Nucleus accumbens (tissue), 56 donors: ENCODE measurements at places on chromosomes 7 and 10.

DNA sequence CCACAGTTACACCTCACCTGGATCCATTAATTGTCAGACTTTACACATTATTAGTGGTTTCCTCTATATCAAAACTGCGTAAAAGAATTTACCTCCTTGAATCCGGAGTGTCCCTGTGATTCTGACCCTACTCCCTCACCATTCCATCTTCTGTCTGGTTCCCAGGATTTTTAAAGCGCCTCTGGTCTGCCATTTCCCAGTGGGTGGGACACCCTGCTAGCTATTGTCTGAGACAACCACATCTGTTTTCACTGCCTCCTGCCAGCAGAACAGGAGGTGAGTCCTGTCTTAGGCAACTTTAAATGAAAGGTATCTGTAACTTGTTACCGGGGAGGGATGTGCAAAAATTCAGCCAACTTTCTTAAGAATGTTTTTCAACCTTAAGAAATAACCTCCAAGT lies 2.3 kb downstream of the MACROH2A2 start:
- DNase-seq = no peak

GRCh38 chr7:150983893-150984368 lies 5.8 kb upstream of the KCNH2 start:
- DNase-seq = no peak

- DNase-seq = no peak
Measured at GRCh38 chr7:48176356-48176893, 5.2 kb downstream of the ABCA13 start.

DNA sequence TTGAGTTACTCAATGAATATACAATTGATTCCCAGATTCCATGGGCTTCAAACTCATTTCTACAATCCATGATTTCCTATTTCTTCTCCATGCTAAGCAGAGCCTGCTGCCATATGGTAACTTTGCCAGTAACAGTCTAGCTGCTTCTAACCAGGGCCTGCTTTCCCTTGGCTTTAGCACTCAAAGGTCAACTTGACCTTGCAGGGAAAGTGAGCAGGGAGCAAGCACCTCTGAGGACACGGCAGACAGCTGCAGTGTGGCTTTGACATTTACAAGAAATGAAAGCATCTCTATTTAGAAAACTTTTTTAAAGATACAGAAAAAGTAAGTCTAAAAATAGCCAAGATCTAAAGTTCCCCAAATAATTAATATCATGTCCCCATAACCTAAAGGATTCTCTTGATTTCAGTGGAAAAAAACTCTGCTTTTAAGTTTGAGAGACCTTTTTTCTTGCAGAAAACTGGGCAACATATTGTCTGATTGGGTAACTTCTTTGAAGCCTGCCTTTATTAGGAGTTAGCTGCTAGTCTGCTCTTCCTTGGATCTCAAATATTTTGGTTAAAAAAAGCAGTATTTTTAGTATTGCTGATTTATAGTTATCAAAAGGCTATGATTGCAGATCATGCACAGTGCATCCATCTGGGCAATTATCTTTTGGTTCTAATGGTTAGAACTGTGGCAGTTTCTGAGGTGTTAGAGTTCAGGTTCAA lies 257.9 kb downstream of the AHR start:
- DNase-seq = no peak

DNA sequence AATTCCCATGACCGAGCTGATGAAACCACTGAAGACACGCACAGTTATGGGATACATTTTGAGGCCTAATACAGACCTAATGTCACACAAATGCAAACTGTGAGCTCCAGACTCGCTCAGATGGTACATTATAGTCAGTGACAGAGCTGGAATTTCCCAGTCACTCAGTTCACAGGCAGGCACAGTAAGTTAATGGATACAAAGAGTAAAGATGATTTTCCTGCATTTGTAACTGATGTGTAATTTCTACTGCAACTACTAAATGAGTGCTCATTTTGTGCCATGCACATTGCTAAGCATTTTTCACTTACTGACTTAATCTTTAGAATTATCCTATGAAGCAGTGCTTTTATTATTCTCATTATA lies 56.5 kb downstream of the ENO4 start:
- no peak for DNase-seq

DNA sequence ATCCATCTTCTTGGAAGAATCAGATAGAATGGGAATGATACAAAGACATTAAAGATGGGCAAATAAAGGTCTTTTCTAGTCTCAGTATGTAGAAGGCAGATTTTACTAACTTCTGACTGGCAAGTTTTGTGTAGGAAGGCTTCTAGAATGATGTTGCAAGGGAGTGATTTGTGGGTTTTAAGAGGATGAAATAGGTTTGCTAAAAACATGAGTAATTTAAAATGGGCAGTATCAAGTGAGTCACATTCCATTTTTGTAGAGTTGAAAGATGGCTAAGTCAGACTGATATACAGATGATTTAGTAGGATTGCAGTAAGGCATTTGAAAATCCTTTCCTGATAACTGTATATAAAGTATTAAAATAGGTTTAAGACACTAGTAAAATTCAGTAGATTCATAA lies 777.4 kb downstream of the SORCS1 start:
- DNase-seq = no peak

DNA sequence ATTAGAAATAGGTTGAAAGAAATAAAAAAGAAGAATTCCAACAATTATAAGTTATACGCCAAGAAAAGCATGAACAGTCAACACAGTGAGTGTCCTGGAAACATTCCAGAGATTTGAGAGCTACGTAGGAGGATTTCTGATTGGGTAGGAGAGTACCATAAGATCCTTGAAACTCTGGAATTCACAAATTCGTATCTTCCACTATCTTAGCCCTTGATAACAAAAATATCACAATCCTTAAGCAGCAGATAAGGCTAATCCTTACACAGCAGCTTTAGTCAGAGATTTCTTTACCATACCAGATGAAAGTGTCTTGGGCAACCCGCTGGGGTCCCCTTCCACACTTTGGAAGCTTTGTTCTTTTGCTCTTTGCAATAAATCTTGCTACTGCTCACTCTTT lies 8.2 kb downstream of the TPK1 start:
- no peak for DNase-seq

- no peak for DNase-seq
Measured at GRCh38 chr10:72746426-72747363, 54.8 kb downstream of the MCU start.

GRCh38 chr10:96618653-96619052 lies 31.8 kb upstream of the TM9SF3 start:
- DNase-seq = peak; percentile 21

- no peak for DNase-seq
Measured at GRCh38 chr7:1290679-1291356, 58.1 kb downstream of the UNCX start.

DNA sequence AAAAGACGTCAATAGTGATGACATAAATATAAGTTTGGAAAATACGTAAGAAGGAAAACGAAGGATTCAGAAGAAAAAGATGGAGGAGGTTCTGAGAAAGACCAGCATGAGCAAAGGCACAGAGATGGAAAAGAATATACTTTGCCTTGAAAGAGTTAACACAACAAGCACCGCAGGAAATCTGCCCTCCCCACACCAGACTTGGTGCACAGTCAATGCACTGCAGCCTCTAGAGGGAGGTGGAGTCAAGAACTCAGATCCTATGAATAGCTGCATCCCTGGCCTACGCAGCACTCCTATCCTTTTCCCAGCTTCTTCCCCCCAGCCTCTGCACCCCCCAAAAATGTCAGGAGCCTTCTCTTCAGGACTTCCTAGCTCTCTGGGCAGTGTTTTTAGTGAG lies 1370.6 kb upstream of the LRRTM3 start:
- no peak for DNase-seq

GRCh38 chr7:104328970-104329825 lies 795 bp downstream of the LHFPL3 start:
- peak; percentile 12 for DNase-seq

DNA sequence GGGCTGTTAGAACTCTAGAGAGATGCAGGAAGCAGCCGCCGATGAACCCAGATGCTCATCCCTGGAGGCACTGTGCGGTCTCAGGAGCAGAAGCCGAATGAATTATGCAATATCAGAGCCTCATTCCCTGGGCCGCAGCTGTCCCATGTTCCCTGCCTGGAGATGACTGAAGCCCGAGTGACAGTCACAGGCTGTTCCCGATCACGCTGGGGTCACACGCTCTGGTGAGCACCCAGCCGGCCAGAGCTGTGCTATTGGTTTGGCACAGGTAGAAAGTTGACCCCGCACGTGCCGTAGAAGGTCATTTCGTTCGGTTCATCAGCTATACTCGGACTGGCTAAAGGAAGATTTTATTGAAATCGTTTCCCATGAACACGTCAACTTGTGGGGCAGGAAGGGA lies 140.5 kb upstream of the SH2B2 start:
- no peak for DNase-seq

GRCh38 chr10:118800920-118801319 lies 46.1 kb upstream of the CACUL1 start:
- no peak for DNase-seq

GRCh38 chr7:10412422-10413019 lies 561.2 kb upstream of the PHF14 start:
- no peak for DNase-seq

- DNase-seq = no peak
Measured at GRCh38 chr10:87695074-87695473, 35.4 kb downstream of the PAPSS2 start.

DNA sequence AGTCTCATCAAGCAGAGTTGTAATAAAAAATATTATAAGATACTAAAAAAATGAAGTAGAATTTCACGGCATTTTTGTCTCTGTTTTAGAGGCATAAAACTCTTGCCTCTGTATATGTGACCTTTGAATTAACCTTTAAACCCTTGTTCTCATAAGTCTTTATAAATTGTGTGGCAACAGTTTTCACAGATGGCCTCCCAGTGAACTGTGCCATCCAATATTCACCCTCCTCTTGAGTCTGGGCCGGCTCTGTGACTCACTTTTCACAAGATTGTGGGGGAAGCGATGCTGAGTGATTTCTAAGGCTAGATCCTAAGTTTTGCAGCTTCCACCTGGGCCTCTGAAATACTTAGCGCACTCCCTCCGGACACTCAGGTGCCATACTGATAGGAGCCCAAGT lies 4.6 kb upstream of the USP6NL start:
- DNase-seq = no peak

DNA sequence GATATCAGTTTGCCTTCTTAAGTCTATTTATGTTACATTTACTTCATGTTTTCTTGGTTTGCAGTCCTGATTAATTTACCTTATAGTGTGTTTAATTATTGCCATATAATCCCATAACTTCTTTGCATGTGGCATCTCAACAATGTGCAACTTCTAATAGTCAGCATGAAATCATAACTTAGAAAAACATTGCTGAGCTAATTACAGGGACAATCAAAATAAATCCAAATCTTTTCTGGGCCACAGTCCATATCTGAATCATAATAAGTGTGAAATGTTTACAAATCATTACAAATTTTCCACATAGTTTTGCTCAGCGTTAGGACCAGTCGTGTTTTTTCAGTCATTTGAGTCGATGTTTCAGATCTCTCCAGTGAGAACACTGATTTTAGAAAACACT lies 29.1 kb upstream of the CABCOCO1 start:
- no peak for DNase-seq

- DNase-seq = no peak
Measured at GRCh38 chr10:10852464-10852863, 165.2 kb upstream of the CELF2 start.

DNA sequence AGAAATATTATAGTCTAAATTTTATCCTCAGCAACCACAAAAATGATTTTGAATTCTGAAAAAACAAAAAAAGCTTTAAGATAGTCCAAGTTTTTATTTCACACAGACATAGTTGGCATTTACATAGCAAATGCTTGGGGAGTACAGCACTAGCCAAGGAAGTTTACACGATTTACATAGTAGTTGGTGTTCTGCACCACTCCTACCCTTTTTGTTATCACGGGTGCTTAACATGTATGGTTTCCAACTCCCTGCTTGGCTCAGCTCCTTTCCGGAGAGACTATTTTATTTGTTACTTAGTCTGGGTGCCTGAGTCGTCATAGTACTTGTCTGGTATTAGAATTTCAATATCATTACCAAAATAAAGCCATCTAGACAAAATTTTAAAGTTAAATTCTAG lies 8.8 kb upstream of the GHRHR start:
- no peak for DNase-seq

DNA sequence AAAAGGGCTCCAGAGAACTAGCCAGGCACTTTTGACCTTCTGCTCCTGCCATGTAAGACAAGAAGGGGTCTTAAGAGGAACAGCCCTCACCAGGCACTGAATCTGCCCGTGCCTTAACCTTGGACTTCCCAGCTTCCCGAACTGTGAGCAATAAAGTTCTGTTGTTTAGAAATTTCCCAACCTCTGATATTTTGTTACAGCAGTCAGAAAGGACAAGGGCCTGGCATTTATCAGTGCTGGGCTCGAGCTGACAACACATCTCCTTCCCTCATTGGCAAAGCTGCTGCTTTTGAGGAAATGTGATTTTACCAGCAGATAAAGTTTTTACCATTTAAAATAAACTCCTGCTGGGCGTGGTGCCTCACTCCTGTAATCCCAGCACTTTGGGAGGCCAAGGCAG lies 103.5 kb downstream of the GPR26 start:
- no peak for DNase-seq

DNA sequence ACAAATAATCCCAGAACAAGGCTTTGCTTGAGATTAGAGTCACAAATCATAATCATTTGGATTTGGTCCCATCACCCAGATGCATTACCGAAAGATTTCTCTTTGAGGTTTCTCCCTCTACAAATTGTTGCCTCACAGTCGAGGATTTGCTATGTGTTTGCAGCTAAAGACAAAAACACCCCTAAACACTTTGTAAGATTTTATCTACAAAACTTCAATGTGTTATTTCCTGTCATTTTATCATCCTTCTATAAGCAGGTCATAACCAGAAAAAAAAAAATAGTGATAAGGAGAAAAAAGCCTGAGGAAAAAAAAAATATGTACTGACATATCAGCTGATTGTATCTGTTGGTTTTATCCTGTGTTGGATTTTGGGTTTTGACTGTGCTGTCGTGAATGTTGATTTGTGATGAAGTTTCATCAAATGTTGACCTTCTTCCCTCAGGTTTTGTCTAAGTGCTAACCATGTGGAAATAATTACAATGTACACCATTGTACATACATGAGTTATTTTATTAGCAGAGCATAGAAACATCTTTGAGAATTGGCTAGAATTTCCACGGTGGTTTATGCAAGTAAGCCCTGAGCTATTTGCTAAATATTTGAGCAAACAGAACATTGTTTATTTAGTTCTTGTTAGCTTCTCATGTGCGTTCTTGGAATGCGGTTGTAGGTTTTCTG lies 274.4 kb downstream of the NEBL start:
- no peak for DNase-seq

- DNase-seq = no peak
Measured at GRCh38 chr10:13790196-13790595, 203.4 kb downstream of the PRPF18 start.
